SK-MEL-5 (cell line): ENCODE measurements at places on chromosomes 4 and X.

DNA sequence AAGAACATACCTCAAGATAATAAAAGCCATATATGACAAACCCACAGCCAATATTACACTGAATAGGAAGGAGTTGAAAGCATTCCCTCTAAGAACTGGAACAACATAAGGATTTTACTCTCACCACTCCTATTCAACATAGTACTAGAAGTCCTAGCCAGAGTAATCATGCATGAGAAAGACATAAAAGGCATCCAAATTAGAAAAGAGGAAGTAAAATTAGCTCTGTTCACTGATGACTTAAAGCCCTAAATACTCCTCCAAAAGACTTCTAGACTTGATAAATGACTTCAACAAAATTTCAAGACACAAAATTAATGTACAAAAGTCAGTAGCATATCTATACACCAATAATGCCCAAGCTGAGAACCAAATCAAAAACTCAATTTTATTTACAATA lies 235.7 kb downstream of the NKX6-1 start:
- no peak for DNase-seq

DNA sequence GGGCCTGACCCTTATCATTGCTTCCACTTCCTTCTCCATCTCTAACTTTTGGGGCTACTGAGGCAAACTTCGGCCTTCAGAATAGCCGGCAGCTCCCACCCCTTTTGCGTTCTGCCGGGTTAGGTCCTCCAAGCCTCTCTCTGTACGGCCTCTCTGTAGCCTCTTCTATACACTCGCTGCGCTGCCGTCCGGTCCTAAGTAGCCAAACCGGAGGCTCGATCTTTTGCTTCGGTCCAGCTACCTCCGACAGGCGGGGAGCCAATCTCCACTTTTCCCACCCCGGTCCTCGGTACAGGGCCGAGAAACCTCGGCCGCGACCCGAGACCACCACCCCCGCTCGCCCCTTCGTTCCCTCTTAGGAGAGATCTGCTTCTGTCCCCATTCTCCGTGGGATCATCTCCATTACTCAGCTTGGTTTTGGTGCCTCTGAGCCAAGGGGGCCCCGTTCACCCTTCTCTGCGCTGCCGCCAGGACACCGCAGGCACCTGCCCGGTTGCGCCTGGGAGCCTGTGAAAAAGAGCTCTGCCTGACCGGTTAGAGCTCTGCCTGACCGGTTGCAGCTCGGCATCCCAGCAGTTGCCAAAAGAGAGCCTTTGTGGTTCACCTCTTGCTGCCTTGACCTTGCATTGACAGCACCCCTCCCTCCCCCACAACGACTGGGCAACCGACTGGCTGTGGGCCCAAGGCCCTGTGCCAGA lies 1.0 kb upstream of the HTR2C start:
- DNase-seq = no peak

DNA sequence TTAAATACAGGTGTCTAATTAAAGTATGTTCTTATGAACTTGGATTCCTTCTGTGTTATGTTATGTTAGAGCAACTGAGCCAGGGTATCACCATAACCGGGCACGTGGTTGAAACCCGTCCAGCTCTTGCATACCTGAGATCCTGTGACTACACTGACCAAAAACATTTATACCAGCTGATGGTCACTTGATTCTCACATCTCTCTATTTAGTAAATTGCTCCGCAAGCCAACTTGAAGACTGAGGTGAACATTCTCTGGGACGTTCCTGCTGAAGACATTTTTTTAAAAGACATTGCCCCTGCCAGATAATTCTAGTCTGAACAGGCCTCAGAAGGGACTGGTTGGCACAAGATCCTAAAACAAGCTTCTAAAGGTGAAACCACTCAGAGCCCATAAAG lies 550.0 kb upstream of the DIPK2B start:
- DNase-seq = peak; percentile 54

GRCh38 chrX:115696039-115696438 lies 135.1 kb downstream of the PLS3 start:
- no peak for DNase-seq

- no peak for DNase-seq
Observed at GRCh38 chr4:145130130-145130529, 32.0 kb downstream of the ABCE1 start.
